ENCODE measurements at places on chromosomes 6 and 20. TPM values are rescaled to one million over a fixed set of nuclear protein-coding genes. Genes with fewer than 3 reads are reported as not detected.
A peak's percentile ranks its signal among the peaks of the same experiment; 100 is the strongest.

GRCh38 chr20:3165473-3166337 is 6.0 kb upstream of the FASTKD5 start:
- peaks cover 10% of the 10 kb centered on the region for H3K4me1 ChIP-seq
- DNase-seq, result peak; percentile 65
- H3K27me3 ChIP-seq, result no peaks in the 10 kb centered on the region
- H3K4me3 ChIP-seq, result peak overlapping the region; percentile 35

DSP gene
- total RNA-seq, result 0.46 TPM

- DNase-seq, result peak; percentile 94
- H3K27me3 ChIP-seq, result no peaks in the 10 kb centered on the region
- H3K36me3 ChIP-seq, result no peaks in the 10 kb centered on the region
Measured at GRCh38 chr6:44074439-44074812, 52.8 kb downstream of the MRPL14 start.

TRPC4AP gene
- total RNA-seq, result 34.6 TPM

DNA sequence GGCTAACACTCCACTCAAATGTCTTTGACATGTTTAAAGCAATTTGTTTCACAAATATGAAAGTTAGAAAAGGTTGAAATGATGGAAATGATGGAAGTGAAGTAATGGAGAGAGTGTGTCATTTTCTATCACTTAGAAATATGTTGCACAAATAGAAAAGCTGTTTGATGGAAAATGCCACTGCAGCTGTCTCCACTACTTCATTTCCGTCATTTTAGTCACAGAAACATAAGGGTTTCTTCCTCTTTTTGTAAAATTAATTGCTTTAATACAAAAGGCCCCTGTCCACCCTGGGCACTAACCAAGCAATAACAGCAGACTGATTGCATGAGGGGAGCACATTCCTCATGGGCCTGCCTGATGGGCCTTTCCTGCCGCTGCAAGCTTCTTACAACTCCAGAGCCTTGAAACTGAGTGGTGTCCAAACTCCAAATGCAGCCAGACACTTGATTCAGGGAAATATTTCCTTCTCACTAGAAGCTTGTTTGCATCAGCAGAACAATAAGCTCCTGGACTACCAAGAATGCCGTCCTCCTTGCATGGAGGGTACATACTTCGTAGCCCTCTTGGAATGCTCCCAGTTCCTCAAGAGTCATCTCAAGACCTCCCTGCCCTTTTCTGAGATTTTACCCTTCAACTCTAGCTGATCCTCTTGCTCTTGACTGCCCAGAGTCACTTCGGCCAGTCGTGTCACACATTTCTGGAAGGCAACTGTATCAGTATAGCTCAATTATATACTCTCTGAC is 36.1 kb downstream of the F13A1 start:
- no peaks in the 10 kb centered on the region for H3K36me3 ChIP-seq
- no peak overlapping the region for H3K27ac ChIP-seq
- DNase-seq, result no peak
- no peaks in the 10 kb centered on the region for H3K4me1 ChIP-seq
- no peak overlapping the region for H3K4me3 ChIP-seq
- peaks cover 21% of the 10 kb centered on the region for H3K27me3 ChIP-seq

DNA sequence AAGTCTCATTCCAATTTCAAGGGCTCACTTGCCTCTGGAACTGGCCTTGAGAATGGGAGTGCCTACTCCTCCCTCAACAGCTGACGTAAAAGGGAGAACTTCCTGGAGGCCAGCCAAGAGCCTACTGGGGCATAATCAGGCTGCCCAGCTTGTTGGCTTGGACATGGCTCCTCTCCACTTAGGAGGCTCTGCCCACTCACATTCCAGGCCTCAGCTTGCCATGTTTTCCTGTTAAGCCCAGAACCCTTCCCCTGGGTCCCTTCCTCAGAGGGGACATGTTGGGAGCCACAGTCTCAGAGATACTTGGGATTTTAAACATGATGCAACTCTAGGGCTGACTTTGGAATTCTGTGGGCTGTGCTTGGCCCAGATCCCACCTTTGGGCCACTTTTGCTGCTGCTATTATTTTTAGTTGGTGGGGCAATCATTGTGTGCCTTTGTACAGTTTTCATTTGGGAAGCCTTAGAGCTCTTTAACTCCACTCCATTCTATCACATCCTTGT is 31.5 kb upstream of the ADTRP start:
- peaks cover 20% of the 10 kb centered on the region for H3K27me3 ChIP-seq
- no peaks in the 10 kb centered on the region for H3K36me3 ChIP-seq
- peak; percentile 73 for DNase-seq
- no peak overlapping the region for H3K27ac ChIP-seq
- no peak overlapping the region for H3K4me3 ChIP-seq
- peaks cover 18% of the 10 kb centered on the region for H3K4me1 ChIP-seq

- H3K4me1 ChIP-seq, result peaks cover 48% of the 10 kb centered on the region
- peaks cover 19% of the 10 kb centered on the region for H3K36me3 ChIP-seq
- DNase-seq, result peak; percentile 74
- H3K27me3 ChIP-seq, result no peaks in the 10 kb centered on the region
Measured at GRCh38 chr6:82178077-82178758, 69.3 kb downstream of the IBTK start.

UBE2C gene
- total RNA-seq, result 241 TPM

DNA sequence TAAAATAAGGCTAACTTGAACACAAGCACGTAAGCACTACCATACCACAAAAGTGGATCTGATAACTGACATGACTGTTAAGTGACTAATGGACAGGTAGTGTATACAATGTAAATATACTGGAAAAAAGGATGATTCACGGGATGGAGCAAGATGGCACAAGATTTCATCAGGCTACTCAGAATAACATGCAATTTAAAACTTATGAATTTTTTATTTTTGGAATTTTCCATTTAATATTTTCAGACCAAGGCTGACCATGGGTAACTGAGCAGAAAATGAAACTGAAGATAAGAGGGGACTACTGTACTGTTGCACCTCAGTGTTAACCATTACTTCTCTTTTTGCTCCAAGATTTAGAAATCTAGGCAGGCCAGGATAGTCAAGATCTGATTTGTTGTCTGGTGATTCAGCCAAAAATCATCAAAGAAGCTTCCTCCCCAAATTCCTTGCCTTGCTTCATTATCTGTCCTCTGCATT is 45.4 kb downstream of the TPBG start:
- no peaks in the 10 kb centered on the region for H3K36me3 ChIP-seq
- H3K4me1 ChIP-seq, result peaks cover 22% of the 10 kb centered on the region
- H3K4me3 ChIP-seq, result no peak overlapping the region
- no peak for DNase-seq
- H3K27me3 ChIP-seq, result no peaks in the 10 kb centered on the region

SLC35F1 gene
- 8.3 TPM for total RNA-seq

CTCFL gene
- 0.90 TPM for total RNA-seq

GRCh38 chr6:36419310-36419709 is 23.3 kb downstream of the PXT1 start:
- no peak overlapping the region for H3K27ac ChIP-seq
- H3K4me3 ChIP-seq, result no peak overlapping the region
- no peaks in the 10 kb centered on the region for H3K36me3 ChIP-seq
- H3K4me1 ChIP-seq, result peaks cover 9% of the 10 kb centered on the region

DNA sequence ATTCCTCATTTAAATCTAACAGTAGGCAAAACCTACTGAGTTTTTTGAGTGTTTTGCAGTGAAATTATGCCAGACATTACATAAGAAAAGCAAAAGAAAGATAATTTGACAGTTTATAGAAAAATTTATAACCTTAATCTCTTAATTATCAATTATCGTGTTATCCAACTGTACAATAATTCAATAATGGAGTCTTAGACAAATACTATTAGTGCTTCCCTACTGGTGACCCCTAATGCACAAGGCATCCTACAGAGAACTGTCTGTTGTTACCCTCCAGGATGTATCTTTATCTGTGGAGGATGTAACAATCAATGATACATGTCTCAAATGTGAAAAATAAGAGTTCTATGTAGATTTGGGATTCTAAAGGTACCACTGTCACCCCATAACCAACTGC is 1687.6 kb downstream of the GRIK2 start:
- no peaks in the 10 kb centered on the region for H3K27me3 ChIP-seq
- DNase-seq, result no peak
- no peak overlapping the region for H3K27ac ChIP-seq
- H3K4me1 ChIP-seq, result no peaks in the 10 kb centered on the region
- no peaks in the 10 kb centered on the region for H3K36me3 ChIP-seq

GRCh38 chr6:132361101-132361500 is 40.2 kb downstream of the MOXD1 start:
- peaks cover 12% of the 10 kb centered on the region for H3K4me1 ChIP-seq
- H3K27me3 ChIP-seq, result peaks cover 86% of the 10 kb centered on the region
- H3K27ac ChIP-seq, result no peak overlapping the region
- H3K4me3 ChIP-seq, result no peak overlapping the region
- no peaks in the 10 kb centered on the region for H3K36me3 ChIP-seq

GRCh38 chr6:75246386-75246785 is 2.8 kb upstream of the COX7A2 start:
- H3K4me1 ChIP-seq, result no peaks in the 10 kb centered on the region
- no peaks in the 10 kb centered on the region for H3K27me3 ChIP-seq
- no peak overlapping the region for H3K4me3 ChIP-seq
- H3K27ac ChIP-seq, result no peak overlapping the region
- no peak for DNase-seq

DNA sequence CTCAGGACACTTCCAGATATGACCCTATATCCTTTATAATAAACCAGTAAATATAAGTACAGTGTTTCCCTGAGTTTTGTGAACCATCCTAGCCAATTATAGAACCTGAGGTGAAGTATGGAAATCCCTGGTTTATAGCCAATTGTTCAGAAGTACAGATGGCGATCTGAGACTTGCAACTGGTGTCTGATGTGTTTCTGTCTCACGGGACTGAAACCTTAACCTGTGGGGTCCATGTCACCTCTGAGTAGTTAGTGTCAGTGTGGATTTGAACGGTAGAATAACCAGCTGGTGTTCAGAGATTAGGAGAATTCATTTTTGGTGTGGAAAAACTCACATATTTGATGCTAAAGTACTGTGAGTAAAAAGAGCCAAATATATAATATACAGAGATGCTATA is 606.6 kb downstream of the MAFB start:
- H3K4me3 ChIP-seq, result no peak overlapping the region
- no peak overlapping the region for H3K27ac ChIP-seq
- DNase-seq, result no peak
- no peaks in the 10 kb centered on the region for H3K36me3 ChIP-seq

BPI gene
- total RNA-seq, result not detected

CLPSL1 gene
- not detected for total RNA-seq

DNA sequence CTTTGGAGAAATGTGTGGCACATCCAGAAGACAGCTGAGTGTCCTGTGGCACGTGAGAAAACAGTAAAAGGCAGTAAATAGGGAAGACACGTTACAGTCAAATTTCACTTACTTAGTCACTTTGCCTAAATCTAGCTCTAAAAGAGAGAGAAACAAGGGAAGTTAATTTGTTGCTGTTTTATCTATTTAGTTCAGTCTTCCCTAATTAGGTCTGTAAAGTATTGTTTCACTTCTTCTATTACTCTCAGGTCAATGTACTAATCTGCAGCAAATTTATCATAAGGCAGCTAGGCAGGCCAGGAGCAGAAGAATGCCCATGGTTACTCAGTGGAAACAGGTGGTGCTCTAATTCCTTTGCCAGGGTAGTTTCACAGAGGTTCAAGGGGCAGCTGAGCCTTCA is 124.3 kb upstream of the CNR1 start:
- H3K4me1 ChIP-seq, result no peaks in the 10 kb centered on the region
- no peak overlapping the region for H3K27ac ChIP-seq
- no peak for DNase-seq
- no peak overlapping the region for H3K4me3 ChIP-seq

DNA sequence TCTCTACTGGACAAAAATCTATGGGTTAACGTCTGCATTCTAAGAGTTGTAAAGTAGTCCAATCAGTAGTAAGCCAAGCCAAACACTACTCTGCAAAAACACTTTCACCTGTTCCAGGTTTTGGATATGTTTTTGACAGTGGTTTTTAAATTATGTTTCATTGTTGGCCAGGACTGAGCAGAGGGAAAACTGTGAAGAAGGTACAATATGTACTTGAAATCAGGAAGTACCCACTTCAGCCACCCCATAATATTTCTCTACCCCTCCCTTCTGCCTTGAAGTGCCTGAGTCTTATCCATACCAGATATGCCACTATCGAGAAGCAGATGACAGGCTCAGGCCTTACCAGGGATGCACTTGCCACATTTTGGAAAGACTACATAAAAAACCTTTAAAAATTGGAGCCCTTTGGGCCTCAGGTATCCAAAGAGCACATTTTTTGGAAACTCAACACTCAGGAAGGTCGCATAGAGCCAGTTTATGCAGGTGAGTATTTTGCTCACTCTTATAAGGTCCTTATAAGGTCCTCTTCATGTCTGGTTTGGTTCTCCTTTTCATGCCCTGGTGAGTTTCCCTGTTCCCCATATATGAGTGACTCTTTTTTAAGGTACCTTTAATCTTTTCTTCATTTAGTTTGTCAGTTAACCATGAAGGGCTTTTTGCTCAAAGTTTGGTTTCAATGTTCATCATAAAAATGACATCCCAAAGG is 859.3 kb upstream of the FLRT3 start:
- H3K27me3 ChIP-seq, result no peaks in the 10 kb centered on the region
- no peak overlapping the region for H3K27ac ChIP-seq
- no peaks in the 10 kb centered on the region for H3K4me1 ChIP-seq
- DNase-seq, result no peak
- H3K4me3 ChIP-seq, result no peak overlapping the region

DNA sequence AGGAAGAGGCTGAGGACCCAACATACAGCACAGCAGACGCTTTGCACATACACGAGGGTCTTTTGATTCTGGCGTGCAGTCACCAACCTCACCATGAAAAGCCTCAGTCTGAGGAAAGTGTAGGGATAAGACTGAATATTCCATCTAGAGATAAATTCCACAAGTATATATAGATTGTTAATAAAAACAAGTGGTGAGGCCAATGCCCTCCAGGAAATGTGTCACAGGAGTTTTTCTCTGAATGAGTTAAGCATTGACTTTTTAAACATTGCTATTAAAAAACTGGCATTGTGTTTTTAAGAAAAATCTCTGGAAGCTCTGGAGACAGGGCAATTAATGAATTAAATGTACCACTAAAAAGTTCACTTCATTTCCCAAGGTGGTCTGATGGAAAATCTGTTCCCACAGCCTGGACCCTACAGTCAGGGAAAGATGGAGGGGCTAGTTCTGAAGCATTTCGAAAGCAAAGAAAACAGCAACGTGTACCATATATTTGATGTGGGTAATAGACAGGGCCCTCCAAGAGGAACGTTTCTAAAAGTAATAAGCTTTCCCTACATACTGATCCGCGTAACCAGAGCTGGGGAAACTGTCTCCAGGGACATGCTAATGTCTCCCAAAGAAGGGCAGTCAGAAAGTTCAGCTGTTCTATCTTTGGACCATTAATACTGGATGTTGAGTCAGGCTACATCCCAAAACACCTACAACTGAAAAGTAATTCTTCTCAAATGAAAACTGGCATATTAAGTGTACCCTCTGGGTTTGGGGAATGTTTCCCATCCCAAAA is 301.1 kb downstream of the FOXC1 start:
- no peaks in the 10 kb centered on the region for H3K36me3 ChIP-seq
- H3K4me1 ChIP-seq, result peaks cover 18% of the 10 kb centered on the region
- DNase-seq, result no peak
- no peak overlapping the region for H3K4me3 ChIP-seq

BCAS1 gene
- 1.4 TPM for total RNA-seq

NKAIN4 gene
- not detected for total RNA-seq
